ENCODE measurements at places on chromosomes 1 and 21.

DNA sequence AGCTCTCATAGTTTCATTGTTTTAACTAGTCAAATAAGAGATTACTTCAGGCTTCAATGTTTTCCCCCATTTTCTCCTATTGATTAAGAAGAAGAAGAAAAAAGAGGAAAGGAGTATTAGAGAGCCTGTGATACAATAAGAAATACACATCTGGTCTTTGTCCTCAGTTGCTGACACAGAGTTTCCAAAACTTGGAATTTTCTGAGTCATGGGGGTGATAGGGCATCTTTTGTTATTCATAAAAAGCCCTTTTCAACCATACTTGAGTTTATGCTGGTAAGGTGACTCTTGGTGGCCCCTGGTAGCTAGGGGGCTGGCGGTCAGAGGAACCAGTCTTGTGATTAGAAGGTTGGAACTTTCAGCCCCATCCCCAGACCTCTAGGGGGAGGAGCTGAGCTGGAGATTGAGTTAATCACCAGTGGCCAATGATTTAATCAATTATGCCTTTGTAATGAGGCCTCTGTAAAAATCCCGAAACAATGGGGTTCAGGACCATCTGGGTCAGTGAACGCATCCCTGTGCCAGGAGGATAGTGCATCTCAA, 28.9 kb upstream of the KLF18 start:
- no peak for DNase-seq

- DNase-seq, result no peak
These were observed 28.4 kb upstream of the DMBX1 start for GRCh38 chr1:46461017-46461808.

DNA sequence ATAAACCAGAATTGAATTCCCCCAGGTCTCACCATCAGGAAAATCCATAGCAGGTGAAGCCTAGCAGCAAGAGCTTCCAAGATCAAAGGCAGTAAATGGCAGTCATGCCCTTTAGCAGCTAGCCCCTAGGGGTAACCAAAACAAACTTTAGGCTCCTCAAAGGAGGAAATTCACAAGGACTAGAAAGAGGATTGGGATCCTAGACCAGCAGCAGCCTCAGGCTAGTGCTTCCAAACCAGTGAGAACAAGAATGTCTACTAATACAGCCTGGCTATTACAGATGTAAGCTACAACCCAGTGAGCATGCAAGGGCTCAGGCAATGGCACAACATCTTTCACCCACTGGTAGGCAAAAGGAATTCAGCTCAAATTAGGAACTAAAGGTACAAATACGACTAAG, 11.1 kb upstream of the RIMKLA start:
- no peak for DNase-seq

GRCh38 chr1:2961661-2962060, 59.6 kb upstream of the ACTRT2 start:
- no peak for DNase-seq

GRCh38 chr21:15967661-15968060, 237.9 kb downstream of the USP25 start:
- no peak for DNase-seq

GRCh38 chr21:38042246-38042645, 126.0 kb upstream of the KCNJ6 start:
- no peak for DNase-seq

- no peak for DNase-seq
These were observed 273.1 kb downstream of the DPYD start for GRCh38 chr1:97647776-97648175.

DNA sequence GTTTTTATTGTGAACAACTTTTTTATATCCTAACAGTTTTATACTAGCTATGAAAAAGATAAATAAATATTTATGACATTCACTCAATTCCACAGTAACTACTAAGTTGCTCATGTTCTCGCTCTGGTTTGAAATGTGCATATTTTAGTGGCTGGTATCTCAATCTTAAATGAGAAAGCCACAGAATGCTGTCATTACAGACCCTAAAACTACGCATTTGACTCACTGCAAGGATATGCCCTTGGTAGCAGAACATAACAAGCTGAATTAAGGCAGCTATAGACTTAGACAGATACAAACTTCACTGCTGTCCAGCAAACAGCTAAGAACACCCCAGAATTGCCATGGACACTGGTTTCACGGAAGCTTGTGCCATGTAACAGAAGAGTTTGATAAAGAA, 19.0 kb downstream of the DAB1 start:
- no peak for DNase-seq

- no peak for DNase-seq
These were observed 12.9 kb downstream of the GPA33 start for GRCh38 chr1:167077128-167077867.

DNA sequence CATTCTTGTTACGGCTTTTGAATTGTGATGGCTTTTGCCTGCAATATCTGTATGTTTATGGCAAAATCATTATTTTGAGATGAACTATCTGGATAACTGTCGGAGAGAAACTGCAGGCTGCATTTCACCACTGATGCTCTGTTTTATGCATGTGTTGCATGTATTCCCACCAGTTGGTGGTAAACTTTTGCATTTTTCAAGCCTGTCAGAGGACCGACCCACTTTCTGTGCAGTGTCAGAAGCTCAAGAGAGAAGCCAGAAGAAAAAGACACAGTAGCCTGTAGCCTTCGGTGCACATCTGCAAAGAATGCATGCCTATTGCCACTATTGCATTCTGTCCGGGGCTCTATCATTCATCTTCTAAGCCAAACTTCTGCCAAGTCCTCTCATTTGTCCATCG, 41.6 kb downstream of the OLIG1 start:
- DNase-seq, result no peak

DNA sequence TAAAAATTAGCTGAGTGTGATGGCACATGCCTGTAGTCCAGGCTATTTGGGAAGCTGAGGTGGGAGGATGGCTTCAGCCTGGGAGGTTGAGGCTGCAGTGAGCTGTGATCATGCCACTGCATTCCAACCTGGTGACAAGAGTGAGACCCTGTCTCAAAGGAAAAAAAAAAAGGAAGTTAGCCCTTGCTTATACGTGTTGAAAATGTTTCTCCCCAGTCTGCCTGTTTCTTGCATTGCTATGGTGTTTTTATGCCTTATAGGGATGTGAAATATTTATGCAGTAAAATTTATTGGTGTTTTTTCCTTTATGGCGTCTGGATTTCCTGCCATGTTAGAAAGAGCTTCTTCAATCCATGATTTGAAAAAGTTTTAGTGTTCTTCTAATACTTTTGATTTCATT, 3.6 kb upstream of the RERE start:
- DNase-seq, result no peak

DNA sequence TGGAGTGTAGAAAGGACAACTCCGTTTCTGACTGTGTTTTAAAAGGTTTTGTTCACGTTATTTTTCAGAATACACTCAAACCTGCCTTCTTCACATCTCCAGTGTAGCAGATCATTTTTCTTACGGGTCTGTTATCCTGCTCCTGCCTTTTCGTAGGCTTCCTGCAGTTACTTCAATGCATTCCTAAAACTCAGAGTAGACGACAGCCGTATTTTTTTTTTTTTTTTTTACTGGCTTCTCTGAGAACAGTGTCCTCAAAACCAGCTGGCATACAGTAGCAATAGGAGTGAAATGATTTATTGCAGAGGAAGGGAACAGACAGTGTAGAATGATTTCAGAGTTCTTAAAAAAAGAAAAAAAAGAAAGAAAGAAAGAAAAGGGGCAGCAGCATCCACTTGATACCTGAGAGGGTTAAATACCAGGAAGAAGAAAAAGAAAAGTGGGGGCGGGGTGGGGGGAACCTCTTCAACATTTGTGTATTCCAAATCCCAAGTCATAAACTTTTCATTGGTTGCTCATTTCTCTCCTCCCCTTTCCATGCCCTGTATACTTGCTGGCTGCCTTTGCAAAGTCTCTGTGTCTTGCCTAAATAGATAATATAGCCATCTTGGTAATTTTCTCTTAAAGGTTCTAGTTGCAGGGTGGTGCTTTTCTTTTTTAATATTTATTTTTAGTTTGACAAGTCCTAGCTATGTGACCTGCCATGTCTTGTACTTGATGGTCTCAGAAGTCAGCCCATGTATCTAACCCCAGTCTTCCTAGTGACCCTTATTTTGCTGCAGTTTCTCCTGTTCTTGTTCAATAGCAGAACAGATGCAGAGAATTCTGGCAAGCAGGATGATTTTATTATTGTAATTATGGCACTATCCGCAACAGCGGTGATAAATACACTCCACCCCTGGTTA, 2.8 kb downstream of the TGFB2 start:
- DNase-seq, result no peak

GRCh38 chr1:89608319-89608983, 24.5 kb upstream of the LRRC8C start:
- DNase-seq, result no peak

DNA sequence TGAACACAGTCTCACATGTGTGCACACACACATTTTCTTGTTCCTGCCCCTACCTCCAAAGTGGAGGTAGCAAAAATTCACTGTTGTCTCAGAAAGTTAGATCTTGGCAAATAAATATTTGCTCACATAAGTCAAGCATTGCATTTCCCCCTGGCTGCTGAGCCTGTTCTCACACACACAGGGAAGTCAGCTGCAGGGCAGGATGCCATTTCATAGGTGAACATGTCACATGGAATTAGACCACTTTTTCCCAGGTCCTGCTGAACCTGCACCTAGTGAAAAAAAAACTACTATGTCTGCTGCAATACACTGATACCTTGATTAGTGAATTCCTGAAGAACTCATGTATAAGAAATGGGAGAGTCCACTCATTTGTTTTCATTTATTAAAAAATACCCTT, 5.3 kb upstream of the CD55 start:
- DNase-seq, result no peak

DNA sequence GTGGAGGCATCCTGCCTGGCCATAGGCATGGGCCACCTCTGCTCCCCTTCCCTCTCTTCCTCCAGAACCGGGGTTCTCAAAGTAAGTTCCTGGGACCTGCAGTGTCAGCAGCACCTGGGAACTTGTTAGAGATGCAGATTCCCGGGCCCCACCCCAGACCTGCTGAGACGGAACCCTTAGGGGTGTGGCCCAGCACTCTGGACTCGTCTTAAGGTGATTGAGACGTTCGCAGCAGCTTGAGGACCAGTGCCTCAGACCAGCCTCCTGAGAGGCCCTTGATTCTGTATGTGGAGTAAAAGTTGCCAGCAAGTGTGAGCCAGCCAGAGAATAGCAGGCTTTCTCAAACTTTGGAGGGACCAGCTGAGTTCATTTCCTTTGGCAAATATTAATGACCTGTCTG, 14.2 kb downstream of the COQ8A start:
- DNase-seq, result no peak

- no peak for DNase-seq
These were observed 374.0 kb downstream of the NTNG1 start for GRCh38 chr1:107514841-107515240.

DNA sequence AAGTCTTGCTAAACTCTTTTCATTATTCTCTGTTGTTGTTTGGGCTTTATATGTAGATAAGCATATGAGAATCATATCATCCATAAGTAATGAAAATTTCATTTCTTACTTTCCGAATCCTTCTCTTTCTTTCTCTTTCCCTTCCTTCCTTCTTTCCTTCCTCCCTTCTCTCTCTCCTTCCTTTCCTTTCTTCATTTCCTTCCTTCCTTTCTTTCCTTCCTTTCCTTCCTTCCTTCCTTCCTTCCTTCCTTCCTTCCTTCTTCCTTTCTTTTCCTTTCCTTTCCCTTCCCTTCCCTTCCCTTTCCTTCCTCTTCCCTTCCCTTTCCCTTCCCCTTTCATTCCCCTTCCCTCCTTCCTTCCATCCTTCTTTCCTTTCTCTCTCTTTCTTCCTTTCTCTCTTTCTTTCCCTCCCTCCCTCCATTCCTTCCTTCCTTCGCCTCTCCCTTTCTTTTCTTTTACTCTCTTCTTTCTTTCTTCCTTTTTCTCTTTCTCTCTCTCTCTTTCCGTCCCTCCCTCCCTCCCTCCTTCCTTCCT, 147.3 kb downstream of the UCK2 start:
- no peak for DNase-seq

DNA sequence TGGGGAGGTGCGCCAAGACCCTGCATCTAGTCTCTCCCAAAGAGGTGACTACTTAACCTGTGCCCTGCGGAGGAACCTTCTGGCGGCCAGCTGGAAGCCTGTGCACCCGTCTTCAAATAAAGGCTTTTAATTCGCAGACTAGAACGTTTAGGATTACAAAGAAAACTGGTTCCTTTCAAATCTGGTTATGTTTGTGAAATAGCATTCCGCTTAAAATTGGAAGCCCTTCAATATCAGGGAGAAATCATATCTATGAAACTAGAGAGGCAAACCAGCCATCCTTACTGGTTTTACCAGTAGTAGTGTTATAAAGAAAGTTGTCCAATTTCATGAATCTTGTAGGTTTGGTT, 250.8 kb downstream of the FAM72C start:
- no peak for DNase-seq

DNA sequence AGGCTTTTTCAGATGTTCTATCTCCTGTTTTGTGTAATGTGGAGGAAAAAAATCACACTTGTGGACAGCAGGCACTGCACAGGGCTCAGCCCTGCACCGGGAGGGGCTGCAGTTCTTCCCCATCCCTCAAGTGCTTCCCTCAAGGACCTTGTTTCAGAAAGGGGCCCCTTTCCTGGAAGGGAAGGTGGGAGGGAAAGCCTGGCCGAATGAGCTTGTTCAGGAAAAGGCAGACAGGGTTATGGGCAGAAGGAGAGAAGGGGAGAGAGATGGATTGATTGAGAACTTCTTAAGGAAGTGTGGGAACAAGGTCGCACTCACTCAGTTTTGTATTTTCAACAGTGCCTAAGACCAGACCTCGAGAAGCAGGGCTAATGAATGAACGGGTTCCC, 41.2 kb downstream of the OLFML2B start:
- no peak for DNase-seq

DNA sequence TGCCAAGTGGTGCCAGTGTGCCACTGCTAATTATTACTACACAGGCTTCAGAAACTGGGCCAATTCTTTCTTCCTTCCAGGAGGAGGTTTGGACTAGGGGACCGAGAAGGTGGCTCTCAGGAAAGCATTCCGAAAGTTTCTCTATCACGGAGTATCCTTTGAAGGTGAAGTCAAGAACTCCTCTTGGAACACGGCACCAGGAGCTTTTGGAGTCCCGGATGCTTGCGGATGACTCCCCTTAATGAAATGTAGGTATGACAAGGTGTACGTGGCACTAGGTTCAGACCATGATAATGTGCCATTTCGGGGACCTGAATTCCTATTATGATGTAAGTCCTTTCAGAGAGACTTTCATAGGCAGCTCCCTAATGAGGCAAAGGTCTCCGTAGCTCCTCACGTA, 634.1 kb downstream of the KIF26B start:
- DNase-seq, result no peak

GRCh38 chr1:154777154-154777553, 92.9 kb downstream of the KCNN3 start:
- DNase-seq, result no peak

DNA sequence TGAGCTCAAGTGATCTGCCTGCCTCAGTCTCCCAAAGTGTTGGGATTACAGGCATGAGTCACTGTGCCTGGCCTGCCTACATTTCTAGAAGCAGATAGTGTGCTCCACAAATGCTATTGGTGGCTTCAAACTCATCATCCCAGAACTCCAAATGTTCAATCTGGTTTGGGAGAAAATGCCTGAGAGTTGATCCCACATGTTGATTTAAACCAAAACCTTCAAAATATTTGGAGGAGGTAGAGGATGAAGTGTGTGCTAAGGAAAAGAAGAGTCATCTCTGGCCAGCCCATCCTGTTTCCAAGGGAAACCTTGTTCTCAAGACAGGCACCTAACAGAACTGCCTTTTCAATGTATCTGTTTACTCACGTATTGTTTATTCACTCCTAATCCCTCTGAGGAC, 55.4 kb upstream of the GRHL3 start:
- DNase-seq, result no peak
